Fibroblast of lung (primary cell): ENCODE measurements at places on chromosomes 5 and 9. TPM values are rescaled to one million over a fixed set of nuclear protein-coding genes. Genes with fewer than 3 reads are reported as not detected.

DNA sequence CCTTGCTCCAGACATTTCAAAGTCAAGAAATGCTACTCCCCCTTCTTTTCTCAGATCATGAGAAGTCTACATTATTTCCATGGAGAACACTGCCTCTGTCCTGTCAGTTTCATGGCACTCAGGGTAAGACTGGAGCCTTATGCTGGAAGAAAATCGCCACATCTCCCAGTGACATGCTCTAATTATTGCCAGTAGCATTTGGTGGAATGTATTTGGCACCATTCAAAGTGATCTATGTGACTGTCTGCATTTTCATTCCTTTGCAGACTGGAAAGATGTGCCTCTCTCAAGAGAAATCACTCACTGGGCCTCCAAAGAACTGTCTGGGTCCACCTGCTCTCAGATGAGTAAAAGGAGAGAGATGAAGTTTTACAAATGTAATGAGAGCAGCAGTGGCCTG lies 840 bp upstream of the PLCXD3 start:
- no peak for DNase-seq

DNA sequence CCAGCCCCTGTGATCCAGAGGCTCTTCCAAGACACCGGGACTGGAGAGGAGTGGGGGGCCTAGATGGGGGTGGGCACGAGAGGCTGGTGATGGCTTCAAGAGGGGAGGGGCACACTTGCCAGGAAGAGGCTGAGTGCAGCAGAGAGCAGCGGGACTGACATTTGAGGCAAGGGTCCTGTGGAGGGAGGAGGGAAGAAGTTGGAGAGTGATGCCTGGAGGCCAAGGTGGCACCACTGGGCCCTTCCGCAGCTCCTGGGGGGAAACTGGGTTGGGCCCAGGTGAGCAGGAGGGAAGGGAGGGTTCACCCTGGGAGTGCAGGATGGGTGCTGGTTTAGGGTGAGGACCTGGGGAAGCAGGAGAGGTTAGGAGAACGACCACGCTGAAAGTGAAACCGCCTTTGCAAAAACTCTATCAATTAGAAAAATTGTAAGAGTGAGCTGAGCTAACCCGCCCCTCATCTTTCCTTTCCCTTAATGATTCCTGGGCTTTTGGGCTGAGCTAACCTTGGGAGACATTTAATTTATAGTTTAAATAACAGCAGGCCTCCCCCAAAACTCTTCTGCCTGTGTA lies 26.2 kb downstream of the ABO start:
- DNase-seq = no peak

DNA sequence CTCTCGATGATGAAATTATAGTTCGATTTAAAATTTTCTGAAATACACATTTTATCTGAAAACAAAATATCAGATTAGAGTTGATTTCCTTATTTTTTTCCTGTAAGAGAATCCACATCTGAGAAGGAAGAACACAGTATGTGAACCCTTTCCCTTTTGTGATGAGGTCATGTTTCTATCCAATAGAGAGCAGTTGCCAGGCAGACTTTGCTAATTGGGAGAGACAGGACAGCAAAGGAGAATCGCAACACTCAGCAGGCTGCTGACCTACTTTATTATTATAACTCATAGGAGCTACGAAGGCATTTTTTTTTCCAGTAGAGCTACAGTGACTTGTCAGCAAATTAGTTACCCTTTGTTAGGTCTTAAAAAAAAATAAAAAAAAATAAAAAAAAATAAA lies 242.1 kb downstream of the HCN1 start:
- DNase-seq = no peak

GRCh38 chr5:40495237-40495635 lies 184.5 kb upstream of the PTGER4 start:
- DNase-seq = no peak

- no peak for DNase-seq
These were observed 13.9 kb upstream of the PTGER4 start for GRCh38 chr5:40665635-40666298.

DNA sequence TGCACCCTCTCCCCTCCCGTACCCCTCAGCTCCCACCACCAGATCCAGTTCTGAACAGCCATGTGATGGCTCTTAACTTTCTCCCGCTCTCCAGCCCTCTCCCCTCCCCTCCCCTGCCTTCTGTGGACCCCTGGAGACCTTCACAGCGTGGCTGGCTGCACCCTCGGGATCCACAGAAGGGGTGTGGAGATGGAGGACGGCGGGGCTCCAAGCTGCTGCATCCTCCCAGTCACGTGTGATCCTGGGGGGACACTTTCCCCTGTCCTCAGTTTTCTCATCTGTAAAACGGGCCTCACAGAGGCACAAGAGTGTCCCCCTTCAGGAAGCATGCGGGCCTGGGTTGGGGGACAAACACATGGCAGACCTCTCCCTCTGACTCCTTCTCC lies 276.0 kb upstream of the MVB12B start:
- no peak for DNase-seq

The OTP gene
- total RNA-seq = not detected in 2 replicates
